Effector CD4-positive, alpha-beta T cell (primary cell): ENCODE measurements at places on chromosomes 13 and 19.
A peak's percentile ranks its signal among the peaks of the same experiment; 100 is the strongest.

DNA sequence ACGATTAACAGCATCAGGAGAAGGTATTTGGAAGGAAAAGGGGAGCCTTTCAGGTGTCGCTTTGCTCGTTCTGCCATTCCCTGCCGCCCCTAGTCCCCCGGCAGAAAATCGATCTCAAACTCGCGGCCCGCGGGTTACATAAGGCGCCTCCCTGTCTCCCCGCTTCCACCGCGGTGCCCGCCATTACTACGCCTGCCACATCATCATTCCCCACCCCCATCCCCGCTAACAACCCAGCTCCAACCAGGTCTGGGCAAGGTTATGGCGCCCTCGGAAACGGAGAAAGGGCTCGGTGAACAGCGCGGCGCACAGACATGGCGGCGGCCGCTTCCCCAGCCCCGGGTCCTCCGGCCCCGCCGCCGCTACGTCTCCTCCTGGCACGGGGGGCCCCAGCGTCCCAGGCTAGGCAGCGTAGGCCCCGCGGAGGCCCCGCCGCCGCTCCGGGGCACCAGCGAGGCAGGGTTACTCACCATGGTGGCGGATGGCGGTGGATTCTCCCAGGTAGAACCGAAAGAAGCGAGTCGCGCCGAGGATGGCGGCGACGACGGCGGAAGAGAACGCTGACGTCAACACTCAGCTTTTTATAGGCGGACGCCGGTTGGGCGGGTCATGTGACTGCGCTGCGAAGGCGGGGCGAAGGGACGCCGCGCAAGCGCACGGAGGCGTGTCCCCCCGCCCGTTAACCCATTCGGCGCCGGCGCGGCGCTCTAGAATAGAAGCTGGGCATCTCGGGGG, at the start of gene EEF2:
EEF2 (minus strand) TSS at position 556 of the 735 bp plus-strand sequence; CDS start at position 473, 83 bp downstream.
- peak; percentile 87 for DNase-seq

DNA sequence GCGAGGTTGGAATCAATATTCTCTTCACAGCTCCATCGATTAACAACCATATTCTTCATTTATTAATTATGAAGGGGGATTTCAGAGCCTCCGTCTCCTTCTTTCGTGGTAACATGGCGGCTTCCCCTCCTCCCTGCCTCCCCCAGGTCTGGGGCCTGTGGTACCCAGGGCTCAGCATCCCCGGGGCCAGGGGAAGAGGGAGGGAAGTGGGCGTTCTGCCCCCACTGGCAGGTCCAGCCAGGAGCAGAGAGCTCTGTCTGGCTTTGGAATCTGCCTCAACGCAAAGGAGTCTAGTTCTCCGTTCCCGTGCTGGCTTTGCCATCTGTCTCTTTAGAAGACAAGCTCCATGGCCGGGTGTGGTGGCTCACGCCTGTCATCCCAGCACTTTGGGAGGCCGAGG, 37.8 kb upstream of the ONECUT3 start:
- no peak for DNase-seq

DNA sequence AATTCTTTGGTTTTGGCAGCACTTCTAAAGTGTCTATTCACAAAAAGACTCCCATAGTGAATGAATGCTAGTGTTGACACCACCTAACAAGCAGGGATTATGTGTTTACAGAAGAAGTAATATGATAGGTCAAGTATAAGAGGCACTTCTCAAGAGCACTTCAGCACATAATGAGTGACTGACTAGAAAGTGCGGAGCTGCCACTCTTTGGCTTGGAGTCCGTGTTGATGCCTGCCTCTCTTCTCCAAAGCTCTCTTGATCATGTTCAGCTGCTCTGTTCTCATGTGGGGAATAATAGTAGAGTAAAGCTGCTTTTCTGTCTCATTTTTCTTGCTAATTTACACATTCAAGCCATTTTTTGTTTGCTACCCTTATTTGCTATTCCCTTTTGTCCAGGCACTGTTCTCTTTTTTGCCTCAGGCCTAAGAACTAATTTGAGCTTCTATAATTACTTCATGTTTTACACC, 22.7 kb upstream of the MAB21L1 start:
- no peak for DNase-seq

GRCh38 chr13:109919715-109920375, 133.5 kb upstream of the IRS2 start:
- DNase-seq, result no peak

DNA sequence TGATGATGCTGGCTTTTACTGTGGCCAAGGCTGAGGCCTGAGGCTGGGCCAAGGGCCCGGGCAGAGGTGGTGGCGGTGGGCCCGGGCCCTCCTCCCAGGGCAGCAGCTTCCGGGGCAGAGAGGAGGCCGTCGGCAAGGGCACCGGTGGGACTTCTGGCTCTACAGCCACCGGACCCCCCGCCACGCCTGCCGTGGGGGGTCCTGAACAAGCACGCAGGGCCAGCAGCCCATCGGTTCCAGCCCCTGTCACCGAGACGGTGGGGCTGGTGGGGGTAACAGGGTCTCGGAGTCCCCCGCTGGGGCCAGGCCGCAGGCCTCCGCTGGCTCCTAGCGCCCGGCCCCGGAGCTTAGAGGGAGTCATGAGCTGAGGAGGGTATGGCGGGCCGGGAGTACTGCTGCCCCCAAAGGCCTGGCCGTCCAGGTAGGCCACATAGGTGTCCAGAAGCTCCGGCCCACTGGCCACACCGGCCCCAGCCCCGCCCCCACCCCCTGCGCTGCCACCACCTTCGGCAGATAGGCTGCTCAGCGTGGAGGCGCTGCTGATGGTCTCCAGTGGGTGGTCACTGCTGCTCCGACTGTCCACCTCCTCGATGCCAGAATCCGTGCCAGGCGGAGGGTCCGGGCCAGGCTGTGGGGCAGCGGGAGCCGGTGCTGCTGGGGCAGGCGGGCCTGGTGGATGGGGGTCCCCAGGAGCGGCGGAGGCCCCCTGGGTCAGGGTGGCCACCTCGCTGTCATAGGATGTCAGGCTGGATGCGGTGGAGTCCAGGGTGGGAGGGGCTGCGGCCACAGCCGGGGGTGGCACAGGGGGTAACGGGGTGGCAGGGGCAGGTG, 17.3 kb downstream of the C19orf81 start:
- DNase-seq, result no peak

DNA sequence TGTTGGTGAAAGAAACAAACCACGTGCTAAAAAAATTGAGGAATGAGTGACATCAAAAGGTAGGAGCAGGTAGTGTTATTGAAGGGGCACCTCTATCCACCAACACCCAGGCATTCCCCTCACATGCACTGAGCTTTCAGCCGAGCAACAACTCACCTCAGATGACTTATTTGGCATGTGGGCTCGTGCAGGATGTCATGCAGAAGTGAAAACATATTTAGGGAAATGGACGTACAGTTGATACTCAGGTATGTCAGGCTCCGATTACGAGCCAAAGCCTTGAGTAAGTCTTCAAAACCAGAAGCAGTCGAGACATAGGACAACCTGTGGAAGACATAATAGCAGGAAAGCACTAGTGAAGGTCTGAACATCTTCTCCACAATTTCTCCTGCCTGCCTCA, 30.4 kb downstream of the NLRP11 start:
- no peak for DNase-seq

- DNase-seq, result no peak
Observed at GRCh38 chr19:46428239-46429135, at the start of gene PNMA8C. TSS of gene PNMA8C (minus strand) at chr19:46428936. CDS start at chr19:46428359, 577 bp downstream.

- DNase-seq, result no peak
Observed at GRCh38 chr13:33328701-33329100, 43.1 kb upstream of the STARD13 start.

DNA sequence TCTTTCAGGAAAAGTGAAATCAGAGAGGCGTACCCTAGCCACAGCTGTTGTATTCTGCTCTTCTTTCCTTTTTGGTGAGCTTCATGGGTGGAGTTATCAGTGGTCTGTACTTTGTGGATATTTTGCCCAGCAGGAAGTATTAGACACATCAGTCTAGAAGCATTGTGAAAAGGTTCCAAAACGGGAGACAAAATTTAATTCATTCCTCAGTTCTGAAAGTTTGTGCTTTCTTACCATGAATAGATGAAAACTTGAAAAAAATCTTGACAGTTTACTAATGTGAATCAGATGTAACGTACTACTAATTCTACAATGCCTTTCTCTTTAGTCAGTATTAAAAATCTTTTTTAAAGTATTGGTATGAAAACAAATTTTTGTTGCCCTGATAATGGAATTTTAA, 116.8 kb downstream of the DNAJC3 start:
- DNase-seq, result no peak

GRCh38 chr19:33300009-33300893, 2.1 kb downstream of the CEBPA start:
- DNase-seq, result no peak

- DNase-seq, result no peak
Observed at GRCh38 chr13:23505007-23505406, 65.2 kb upstream of the TNFRSF19 start.

- DNase-seq, result no peak
Observed at GRCh38 chr19:33503030-33503429, 18.6 kb downstream of the PEPD start.

DNA sequence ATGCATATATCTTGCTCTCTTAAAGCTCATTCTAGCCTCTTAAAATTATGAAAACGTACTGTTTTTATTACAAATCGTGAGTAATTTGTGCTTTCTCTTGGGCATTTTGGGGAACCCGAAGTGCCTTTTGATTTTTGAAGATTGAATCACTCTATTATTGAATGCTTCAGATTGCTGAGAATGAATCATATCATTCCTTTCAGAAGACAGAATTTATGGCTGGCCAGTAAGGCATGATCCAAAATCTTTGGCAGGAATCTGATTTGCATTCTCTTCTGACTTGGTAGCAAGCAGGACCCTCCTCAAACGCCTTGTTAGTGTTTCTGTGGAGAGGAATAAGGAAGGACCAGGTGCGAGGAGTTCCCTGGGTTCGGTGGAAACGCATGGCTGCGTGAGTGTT, 49.5 kb downstream of the STARD13 start:
- DNase-seq, result no peak

DNA sequence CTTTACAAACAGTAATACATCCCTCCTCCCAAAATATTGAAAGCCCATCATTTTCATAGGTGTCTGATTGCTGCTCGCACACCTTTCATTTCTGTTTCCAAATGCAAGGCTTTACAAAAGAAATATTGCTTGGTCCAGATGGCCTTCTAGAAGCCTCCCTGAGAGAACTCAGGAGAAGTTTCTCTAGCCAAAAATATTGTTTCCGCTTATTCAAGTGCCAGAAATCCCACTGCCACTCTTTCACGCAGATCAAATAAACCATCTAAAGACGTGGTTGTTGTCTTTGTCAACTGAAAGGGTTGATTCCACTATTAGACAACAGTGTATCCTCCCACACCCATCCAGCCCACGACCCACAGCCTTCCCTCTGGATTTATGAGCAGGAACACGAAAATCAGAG, 96.2 kb downstream of the ZIC5 start:
- DNase-seq, result no peak
